ENCODE measurements at places on chromosomes 11 and 22. TPM values are rescaled to one million over a fixed set of nuclear protein-coding genes. Genes with fewer than 3 reads are reported as not detected.

The PRRG4 gene
- 0.84 TPM for total RNA-seq

The H19 gene
- total RNA-seq = 292 TPM

The TYR gene
- total RNA-seq = not detected

The SYCE3 gene
- total RNA-seq = not detected

Data from mesenteric fat pad (tissue), 1 donor.